ENCODE measurements at places on chromosomes 7 and 10.

DNA sequence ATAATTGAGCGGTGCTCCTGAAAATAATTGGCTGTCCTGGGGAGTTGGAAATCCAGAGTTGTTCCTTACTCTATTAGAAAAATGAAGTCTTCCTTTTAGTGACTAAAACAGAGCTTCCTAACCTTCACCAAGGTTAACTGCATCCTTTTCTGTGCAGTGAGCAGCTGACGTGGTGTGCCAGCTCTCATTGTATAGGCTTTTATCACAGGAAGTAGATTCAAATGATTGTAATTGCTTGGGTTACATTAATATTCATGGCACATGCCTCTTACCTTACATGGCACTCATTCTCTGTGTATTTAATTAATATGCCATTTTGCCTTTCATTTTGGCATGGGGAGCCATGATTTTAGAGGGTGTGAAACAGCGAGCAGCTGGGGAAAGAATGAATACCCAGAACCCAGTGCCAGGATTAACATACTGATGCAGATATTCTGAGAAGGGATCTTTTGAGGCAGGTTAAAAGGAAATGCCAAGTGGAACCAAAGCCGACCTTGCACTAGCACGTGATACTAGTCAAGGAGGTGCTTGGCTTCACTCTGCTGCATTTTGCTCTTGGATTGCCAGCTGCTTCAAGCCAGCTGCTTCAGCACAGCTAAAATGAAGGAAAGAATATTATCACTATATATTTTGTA is 115.3 kb downstream of the ST7 start:
- DNase-seq, result no peak

- DNase-seq, result no peak
These were observed 218.0 kb downstream of the LRMDA start for GRCh38 chr10:75649466-75649865.

GRCh38 chr10:110208614-110209453 is 1.4 kb downstream of the MXI1 start:
- DNase-seq, result no peak

DNA sequence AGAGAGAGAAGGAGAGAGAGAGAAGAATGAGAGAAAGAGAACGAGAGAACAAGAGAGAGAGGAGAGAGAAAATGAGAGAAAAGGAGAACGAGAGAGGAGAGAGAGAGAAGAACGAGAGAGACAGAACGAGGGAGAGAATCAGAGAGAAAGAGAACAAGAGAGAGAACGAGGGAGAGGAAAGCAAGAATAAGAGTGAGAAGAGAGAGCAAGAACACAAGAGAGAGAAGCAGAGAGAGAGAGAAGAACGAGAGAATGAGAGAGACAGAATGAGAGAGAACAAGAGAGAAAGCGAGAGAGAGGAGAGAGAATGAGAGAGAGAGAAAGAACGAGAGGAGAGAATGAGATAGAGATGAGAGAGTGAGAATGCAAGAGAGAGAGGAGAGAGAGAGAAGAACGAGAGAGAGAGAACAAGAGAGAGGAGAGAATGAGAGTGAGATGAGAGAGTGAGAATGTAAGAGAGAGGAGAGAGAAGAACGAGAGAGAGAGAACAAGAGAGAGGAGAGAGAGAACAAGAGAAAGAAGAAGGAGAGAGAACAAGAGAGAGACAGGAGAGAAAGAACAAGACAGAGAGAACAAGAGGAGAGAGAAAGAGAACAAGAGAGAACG is 68.2 kb downstream of the ASB13 start:
- DNase-seq, result no peak

GRCh38 chr10:124737221-124737620 is 7.0 kb downstream of the FAM53B start:
- no peak for DNase-seq

GRCh38 chr7:53191191-53191695 is 155.8 kb downstream of the POM121L12 start:
- no peak for DNase-seq

- DNase-seq, result no peak
These were observed 63.6 kb upstream of the BMPER start for GRCh38 chr7:33841705-33842129.

DNA sequence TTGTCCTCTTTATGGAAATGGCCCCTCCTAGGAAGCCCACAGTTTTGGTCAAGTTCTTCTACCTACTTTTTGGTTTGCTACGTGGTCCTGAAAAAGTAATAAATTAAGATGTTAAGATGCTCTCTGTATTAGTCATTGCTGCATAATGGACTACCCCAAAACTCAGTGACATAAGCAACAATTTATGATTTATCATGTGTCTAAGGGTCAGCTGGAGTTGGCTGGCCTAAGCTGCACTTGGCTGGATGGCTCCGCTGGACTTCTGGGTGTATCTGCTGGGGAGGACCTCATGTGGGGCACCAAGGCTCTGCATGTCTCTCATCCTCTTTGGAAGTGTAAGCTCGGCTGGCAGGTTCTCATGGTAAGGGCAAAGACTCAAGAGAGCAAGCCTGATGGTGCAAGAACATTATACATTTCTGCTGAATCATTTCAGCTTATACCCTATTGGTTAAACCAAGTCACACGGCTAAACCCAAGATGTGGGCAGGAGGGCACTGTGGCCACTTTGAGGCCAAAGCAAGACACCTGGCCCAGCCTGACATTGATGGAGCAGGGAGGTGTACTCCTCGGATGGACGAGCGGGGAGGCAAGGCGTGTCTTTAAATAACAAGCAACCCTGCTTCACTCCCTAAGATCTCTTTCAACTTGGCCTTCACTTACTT is 47.7 kb downstream of the TBXAS1 start:
- DNase-seq, result no peak

DNA sequence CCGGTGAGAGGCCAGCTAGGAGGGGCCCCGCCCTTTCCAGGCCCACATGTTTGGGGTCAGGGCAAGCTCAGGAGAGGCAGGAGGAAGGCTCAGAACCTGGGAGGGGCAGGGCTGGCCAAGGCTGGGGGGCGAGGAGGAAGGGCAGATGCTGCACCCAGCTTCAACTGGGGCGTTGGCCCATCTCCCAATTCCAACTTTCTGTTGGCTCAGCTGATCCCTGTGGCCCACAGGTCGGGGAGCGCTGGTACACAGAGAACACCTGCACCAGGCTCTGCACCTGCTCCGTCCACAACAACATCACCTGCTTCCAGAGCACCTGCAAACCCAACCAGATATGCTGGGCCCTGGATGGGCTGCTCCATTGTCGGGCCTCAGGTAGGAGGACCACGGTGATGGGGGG is 40.1 kb downstream of the ZAN start:
- DNase-seq, result no peak

GRCh38 chr10:77004917-77005564 is 632.6 kb downstream of the KCNMA1 start:
- DNase-seq, result no peak

DNA sequence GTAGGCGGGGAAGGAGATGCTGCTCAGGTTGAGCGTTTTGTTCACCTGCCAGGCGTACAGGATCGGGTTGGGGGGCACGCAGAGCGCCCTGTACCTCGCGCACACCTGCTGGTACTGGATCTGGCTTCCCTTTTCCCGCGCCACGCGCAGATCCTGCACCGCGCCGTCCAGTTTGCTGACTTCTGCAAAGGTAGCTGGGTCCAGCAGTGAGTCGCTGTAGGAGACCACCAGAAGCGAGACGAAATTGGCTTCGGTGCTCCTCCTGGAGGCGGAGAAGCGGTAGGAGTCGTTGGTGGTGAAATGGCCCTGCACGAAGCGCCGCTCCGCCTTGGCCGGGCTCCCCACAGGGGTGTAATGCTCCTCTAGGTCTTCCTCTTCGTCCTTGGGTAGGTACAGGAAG is 90.7 kb upstream of the RAB18 start:
- no peak for DNase-seq

GRCh38 chr7:123599766-123600165 is 1.9 kb upstream of the ASB15 start:
- no peak for DNase-seq

DNA sequence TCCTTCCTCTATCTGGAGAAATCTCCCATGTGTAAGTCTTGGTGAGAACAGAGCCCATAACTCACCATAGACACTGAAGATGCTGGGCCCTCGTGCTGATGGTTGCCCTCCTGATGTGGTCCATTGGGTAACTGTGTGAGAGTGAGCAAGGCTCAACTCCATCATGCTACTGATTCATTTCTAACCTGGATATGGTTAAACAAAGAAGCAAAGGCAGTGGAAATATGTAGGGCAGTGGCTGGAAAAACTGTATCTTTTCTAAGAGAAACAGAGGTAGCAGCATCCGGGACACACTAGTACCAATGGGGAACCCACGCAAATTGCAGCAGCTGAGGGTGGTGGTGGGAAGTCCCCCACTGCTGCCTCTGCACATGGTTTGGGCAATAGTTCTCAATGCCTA is 221.7 kb downstream of the KLF6 start:
- DNase-seq, result no peak

- no peak for DNase-seq
These were observed 287.4 kb downstream of the CACNA2D1 start for GRCh38 chr7:82156168-82156567.

- no peak for DNase-seq
These were observed 13.1 kb upstream of the GOT1 start for GRCh38 chr10:99443500-99443899.

DNA sequence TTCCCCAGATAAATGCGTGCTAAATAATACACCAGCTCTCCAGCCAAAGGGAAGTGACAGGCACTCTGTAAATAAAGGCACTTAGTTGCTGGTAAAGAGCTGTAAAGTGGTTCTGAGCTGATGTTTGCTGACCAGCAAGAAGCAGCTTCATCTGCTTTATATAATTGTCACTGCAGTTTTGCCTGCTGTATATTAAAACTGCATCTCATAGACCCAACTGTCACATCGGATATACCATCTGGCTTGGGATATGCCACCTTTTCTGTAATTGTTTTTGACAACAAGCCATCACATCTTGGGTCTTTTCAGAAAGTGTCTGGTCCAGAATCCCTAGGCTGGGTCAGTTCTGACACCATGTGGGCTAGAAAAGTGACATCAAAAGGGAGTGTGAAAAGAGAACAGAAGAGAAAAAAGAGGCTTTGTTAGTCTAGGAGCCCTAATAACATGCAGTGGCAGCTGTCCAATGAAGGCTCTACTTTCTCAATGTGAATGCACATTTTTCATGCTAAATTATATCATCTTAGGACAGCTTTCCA is 697.6 kb downstream of the KCNMA1 start:
- DNase-seq, result no peak

DNA sequence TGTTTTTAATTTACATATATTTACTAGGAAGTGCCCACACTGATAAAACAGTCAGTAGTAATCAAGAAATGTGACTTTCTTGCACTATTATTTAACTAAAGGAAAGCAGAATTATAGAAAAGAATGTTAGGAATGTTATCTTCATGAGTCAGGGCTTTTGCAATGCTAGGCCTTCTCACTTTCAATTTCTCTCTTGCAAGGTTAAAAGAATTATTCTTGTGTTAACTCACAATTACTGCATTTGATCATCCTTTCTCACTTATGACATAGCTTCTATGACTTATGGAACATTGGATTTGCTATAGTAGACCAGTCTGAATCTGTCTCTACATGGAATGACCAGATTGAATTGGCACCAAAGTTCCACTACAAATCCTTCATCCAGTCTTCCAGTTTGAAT is 192.4 kb downstream of the SDK1 start:
- DNase-seq, result no peak

- no peak for DNase-seq
These were observed 6.3 kb downstream of the PLEKHA8 start for GRCh38 chr7:30034501-30034900.

GRCh38 chr7:158064631-158065030 is 523.0 kb downstream of the PTPRN2 start:
- no peak for DNase-seq

DNA sequence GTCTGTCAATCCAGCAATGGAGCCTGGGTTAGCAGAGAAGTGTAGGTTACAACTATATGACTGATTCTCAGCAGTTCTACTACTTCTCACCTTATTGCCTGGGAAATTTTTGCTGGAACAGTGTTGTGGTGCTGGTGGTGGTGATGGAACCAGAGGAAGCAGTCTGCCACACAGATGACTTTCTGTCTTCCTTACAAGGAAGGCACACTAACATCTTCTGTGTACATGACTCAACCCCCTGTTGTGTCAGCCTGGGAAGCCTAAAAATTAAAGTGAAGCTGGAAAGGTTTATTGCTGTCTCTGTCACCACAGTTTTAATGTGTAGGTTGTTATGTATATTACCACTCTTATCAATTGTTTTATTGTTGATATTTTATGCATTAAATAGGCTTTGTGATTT is 40.3 kb downstream of the ANKRD7 start:
- DNase-seq, result no peak

- no peak for DNase-seq
These were observed 10.4 kb downstream of the ALDH18A1 start for GRCh38 chr10:95646160-95646559.

- no peak for DNase-seq
These were observed 24.6 kb downstream of the MDH2 start for GRCh38 chr7:76072243-76073148.

DNA sequence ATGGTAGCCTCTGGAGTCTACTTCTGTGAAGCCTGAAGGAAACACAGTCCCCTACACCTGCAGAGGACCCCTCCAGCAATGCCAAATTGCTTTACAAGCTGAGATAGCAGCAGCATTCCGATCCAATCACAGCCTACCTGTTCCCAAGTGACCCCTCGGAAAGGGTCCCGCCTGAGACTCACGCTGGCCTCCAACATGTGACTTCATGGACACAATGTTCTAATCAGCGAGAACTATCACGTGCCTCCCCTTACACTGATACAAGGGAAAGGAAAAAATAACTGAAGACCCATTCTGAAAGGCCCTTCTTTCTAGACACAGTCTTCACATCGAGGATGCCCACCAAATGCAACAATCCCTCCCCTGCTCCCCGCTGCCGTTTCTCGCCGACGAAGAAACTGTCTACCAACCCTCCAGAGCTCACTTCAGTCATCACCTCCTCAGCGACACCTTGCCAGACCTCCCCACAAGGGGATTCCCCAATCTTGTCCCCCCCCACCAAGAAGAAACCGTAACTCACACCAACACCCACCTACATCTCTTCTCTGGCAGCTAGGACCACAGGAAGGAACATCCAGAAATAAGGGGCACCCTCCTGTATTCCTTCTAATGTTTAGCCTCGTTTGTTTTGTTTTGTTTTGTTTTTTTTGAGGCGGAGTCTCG is 1.8 kb downstream of the SNX8 start:
- DNase-seq, result peak; percentile 7

- no peak for DNase-seq
These were observed 449.4 kb downstream of the TNS3 start for GRCh38 chr7:47132471-47132870.

GRCh38 chr7:5350600-5351385 is 68.0 kb downstream of the SLC29A4 start:
- no peak for DNase-seq

GRCh38 chr10:71045204-71045809 is 156.9 kb upstream of the PCBD1 start:
- DNase-seq, result no peak
